A172 (cell line): ENCODE measurements at places on chromosomes 4 and X. TPM values are rescaled to one million over a fixed set of nuclear protein-coding genes. Genes with fewer than 3 reads are reported as not detected.

FAM184B gene
- not detected in 2 replicates for total RNA-seq

NWD2 gene
- not detected in 2 replicates for total RNA-seq

SERTM2 gene
- total RNA-seq: not detected in 2 replicates

GNRHR gene
- total RNA-seq: not detected in 2 replicates

F8A3 gene
- total RNA-seq: 0.41 and 0.57 TPM in 2 replicates

GAK gene
- total RNA-seq: 71.8 and 81.1 TPM in 2 replicates

GRCh38 chr4:72471816-72472215, 97.2 kb downstream of the ADAMTS3 start:
- DNase-seq: no peak

- DNase-seq: no peak
Observed at GRCh38 chr4:3040452-3041191, 33.7 kb downstream of the HTT-AS start.

GRCh38 chr4:77031544-77031943, 44.2 kb downstream of the CCNI start:
- DNase-seq: no peak

DNA sequence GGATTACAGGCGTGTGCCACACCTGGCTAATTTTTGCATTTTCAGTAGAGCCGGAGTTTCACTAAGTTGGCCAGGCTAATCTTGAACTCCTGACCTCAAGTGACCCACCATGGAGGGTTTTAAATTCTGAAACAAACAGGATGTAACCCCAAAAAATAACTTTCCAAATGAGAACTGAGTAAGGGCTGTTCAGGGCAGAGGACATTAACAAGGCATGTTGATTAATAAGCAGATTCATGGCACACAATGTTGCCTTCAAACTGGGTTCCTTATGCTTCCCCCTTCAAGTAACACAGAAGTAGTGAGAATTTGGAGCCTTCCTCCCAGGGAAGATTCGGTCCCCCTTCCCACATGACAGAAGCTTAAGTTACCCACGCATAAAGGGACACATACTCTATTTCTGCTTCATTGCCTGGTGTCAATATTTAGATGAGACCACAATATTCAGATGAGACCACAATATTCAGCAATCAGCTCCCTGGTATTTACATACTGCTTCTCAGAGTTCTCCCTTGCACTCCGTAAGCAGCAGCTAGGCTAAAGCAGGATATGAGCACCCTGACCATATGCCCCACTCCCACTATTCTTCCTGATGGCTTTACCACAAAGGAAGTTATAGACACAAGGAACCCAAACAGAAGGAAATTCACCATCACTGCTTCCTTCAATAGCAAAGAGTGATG, 21.4 kb downstream of the GRSF1 start:
- DNase-seq: no peak

DNA sequence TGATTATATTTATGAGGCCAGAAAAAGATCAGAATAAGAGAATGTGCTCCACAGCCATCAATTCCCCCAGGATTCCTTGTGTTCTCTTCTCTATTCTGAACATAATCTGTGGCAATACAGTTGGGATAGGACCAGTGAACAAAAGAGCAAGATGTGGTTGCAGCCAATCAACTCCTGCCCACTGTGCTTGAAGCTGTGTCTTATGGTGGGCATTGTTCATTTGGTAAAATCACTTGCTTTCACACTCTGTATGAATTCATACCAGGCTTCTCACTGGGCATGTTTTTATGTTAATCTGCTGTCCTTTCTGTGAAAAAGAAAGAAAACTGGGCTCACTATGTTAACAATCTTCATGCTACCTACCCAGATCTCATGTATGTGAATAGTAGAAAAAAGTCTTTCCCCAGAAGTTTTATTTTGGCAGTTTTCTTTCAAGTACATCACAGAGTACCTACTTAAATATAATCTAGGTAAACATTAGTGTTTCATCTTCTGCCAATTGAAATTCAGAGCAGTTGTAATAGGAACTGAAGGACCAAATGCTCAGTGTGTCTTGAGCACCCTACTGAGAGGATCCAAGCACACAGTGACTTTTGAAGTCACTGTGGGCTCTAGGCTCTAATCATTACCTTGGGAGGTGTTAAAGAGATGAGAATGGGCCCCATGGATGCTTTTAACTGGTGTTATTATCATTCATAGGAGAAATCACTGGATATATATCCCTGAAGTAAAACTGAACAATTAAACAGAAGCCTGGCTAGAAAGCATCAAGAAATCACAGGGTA, 429.2 kb upstream of the TRAM1L1 start:
- no peak for DNase-seq

- DNase-seq: no peak
Observed at GRCh38 chr4:38769441-38769840, 13.3 kb downstream of the TLR10 start.

DNA sequence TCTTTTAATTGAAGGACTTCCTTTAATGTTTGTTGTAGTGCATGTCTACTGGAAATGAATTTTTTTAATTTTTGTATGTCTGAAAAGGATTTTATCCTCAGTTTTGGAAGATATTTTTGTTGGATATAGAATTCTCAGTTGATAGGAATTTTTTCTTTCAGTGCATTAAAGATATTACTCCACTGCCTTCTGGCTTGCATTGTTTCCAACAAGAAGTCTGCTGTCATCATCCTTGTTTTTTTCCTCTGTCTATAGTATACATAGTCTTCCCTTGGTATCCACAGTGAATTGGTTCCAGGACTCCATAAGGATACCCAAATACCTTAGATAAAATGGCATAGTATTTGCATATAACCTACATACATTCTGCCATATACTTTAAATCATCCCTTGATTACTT, 33.5 kb downstream of the SCD5 start:
- no peak for DNase-seq

GRCh38 chr4:152668338-152668964, 11.3 kb downstream of the TMEM154 start:
- DNase-seq: no peak
